ENCODE measurements at places on chromosomes 7 and 10. TPM values are rescaled to one million over a fixed set of nuclear protein-coding genes. Genes with fewer than 3 reads are reported as not detected.

The SERPINE1 gene
- 130 TPM for total RNA-seq

GRCh38 chr7:112143136-112143535 lies 63.1 kb downstream of the DOCK4 start:
- DNase-seq = no peak

DNA sequence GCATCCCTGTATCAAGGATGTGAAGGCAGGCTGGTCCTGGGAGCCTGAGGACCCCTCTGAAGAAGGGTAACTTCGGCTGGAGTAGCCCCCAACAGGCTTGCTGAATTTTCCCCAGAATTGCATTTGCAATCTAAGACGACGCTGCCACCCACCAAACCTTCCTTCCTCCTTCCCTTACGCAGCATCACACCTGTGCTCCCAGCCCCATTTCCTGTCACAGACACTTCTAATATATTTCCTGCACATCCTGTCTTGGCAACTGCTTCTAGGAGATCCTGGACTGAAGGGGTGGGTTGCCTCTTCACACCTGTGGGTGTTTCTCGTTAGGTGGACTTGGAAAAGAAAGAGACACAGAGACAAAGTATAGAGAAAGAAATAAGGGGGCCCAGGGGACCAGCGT lies 9.4 kb upstream of the PGAM1 start:
- no peak for DNase-seq

DNA sequence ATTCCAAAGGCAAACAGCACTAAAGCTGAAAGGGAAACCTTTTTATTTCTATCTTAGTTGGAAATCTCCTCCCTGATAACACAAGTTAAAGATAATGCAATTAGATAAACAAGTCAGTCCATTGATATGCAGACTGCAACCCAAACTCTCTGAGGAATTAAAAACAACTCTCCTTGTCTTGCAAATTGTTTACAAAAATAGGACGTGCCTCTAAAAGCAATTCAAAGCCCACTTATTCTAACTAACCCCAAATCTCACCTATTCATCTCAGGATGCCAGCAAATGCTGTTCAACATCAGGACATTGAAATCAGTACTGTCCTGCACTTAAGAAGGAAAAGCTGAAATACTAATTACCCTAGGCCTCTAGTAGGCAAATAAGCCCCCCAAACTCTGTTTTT lies 12.8 kb downstream of the SHTN1 start:
- DNase-seq = no peak

DNA sequence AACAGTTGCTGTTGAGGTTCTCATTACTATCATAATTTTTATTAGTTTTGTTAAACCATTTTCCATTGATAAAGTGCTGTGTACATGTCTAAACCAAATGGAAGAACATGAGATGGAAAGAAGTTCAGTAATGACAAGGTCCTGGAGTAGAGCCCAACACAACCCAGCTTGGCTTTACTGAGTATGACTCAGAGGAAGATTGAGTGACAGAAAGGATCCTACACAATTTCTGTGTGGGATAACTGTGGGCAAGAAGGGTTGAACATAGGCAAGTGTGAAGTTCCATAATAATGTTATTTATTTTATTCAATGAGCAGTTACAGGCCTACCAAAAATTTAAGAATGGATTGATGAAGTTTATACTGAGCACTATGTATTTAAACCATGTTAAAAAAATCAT lies 15.9 kb downstream of the PRKG1 start:
- DNase-seq = no peak

The FOXI2 gene
- not detected for total RNA-seq

- DNase-seq = no peak
These were observed 257.2 kb upstream of the CACNA2D1 start for GRCh38 chr7:82700741-82701140.

GRCh38 chr10:22436526-22436892 lies 91.2 kb downstream of the SPAG6 start:
- peak; percentile 89 for DNase-seq

The THSD7A gene
- total RNA-seq = 6.0 TPM

The WDR86 gene
- 19.4 TPM for total RNA-seq

DNA sequence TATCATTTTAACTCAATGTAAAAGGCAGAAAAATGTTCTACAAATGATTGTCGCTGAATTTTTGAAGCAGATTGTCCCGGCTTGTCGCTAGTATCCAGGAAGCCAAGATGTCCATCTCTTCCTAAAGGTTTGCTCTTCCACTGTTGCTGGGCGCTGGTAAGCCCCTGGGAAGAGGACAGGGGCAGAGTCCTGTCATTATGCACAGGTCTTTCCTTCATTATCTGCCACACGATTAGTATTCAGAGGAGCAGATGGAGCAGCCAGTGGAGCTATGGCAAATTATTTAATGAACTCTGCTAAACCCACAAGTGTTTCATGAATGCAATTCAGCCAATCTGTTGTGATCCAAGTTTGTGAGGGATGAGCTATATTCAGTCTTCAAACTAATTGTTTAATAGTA lies 499.1 kb upstream of the NRP1 start:
- DNase-seq = no peak

DNA sequence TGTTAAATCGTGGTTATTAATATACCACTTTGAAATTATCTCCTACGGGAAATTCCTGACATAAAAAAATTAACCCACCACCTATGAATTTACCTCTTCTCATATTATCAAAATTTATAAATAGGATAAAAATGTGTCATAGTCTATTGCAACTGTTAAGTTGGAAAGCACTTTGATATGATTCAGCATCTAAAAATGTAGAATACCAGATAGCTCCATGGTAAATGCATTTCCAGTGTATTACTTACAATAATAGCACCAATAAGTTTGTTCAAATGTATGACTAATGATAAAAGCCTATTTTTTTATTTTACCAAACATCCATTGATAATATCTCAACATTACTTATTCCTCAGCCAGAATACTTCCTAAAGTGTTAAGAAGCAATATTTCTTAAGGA lies 13.6 kb upstream of the KCND2 start:
- DNase-seq = no peak

The NPSR1 gene
- total RNA-seq = not detected

GRCh38 chr7:82435769-82436168 lies 7.8 kb downstream of the CACNA2D1 start:
- DNase-seq = no peak

The NSMCE4A gene
- total RNA-seq = 48.0 TPM

The TFPI2 gene
- 27.9 TPM for total RNA-seq

The GRID2IP gene
- not detected for total RNA-seq

The CRPPA gene
- 2.2 TPM for total RNA-seq

DNA sequence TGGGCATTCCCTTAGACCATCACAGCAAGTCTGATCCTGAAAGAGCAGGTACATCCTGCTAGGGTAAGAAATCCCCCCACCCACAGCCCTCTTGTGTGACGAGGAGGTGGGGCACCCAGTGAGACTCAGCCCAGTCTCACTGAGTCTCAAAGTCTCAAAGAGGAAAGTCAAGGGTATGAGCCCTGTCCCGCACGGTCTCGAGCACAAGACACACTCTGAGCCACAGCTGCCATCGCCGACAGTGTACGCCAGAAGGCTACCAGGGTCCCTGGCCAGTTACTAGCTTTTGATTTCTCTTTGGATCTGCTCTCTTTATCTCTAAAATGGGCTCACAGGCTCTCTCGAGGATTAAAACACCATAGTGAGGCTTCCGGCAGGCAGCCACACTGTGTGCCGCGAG lies 190.2 kb downstream of the TNS3 start:
- DNase-seq = no peak

DNA sequence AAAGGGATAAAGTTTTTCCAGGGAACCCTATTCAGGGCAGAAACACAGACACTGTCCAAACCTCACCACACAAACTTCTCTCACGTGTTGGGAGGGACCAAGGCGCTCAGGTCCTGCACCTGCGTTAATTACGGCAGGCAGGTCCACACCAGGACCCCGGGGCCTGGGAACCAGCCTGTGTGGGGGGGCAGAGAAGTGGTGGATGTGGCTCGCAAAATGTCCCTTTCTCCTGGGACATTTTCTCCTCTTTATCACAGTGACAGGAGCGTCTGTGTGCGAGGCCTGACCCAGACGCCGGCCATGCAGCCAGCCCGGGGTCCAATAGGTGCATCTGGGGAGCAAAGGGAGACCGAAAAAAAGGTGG lies 73.4 kb upstream of the ZNF722 start:
- DNase-seq = no peak

GRCh38 chr10:38072552-38072951 lies 21.6 kb upstream of the ZNF37A start:
- no peak for DNase-seq

GRCh38 chr10:45135443-45136198 lies 134.9 kb downstream of the ZNF22 start:
- no peak for DNase-seq

DNA sequence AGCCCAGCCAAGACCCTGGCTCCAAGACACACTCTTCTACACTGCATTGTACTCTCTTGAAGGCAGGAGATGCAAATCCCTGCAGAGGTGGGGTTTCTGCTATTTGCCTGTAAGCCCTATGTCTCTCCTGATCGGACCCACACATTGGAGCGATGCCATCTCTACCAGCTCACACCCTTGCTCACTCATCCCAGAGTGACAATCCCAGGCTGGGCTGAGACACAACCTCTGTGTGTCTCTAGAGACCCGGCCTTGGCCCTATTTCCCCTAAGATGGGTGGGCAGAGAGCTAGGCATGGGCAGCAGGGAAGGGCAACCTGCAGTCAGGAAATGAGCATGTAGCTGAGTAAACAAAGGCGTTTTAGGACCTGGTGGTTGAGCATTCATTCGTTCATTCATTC lies 25.6 kb downstream of the CCDC3 start:
- peak; percentile 73 for DNase-seq

The CCSER2 gene
- total RNA-seq = 70.3 TPM

GRCh38 chr7:20597339-20597738 lies 18.1 kb upstream of the ABCB5 start:
- DNase-seq = no peak

The OR6V1 gene
- not detected for total RNA-seq

DNA sequence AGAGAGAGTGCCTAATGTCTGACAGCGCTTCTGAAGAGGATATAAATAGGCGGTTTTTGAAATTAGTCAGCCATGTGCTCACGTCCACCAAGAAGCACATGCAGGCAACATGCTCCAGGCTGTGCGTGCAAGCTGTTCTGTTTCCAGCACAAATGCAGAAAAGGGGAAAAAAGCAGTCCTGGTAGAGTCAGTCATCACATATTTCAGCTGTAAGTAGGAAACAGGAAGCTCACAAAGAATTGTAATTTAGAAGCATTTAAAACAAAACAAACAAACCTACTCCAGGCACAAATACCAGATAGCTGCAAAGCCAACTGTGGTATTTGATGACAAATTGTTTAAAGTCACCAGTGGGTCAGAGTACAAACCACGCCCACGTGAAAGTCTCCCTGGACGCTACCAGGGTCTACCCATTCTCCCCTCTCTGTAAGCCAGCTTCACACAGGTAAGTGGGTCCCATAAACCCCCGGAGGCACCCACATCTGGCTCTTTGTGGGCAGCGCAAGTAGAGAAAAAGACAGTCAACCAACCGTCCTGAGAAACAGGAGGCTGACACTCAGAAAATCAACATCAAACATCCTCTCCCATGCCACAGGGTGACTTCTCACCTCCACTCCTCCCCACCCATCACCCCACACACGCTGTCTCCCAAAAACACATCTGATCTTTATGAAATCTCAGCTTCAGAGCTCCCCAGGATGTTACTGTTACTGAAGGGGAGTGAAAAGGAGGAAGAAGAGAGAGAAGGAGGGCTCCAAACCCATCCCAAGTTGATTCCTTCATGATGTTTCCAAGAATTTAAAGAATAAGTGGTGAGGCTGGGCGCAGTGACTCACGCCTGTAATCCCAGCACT lies 186.4 kb downstream of the FAM107B start:
- no peak for DNase-seq
